Hepatocyte (in vitro differentiated cells): ENCODE measurements at places on chromosomes 13 and 19.

- no peak for DNase-seq
These were observed 106.4 kb upstream of the UBL3 start for GRCh38 chr13:29956853-29957252.

DNA sequence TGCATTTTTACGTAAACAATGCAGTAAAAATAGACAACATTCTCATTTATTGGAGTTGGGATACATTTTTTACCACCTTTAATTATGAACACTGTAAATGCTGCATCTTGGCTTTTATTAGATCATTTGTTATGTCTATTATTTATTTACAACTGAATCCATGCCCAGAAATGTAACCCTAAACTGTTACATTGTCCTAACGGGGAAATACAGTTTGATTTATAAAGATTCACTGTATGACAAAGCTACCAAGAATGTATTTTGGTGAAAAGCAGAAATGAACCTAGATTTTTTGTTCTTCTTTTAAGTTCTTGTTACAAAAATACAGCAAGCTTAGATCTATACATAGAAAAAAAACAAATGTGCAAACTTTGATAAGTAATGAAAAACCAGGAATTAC lies 1.1 kb downstream of the METTL21C start:
- no peak for DNase-seq

DNA sequence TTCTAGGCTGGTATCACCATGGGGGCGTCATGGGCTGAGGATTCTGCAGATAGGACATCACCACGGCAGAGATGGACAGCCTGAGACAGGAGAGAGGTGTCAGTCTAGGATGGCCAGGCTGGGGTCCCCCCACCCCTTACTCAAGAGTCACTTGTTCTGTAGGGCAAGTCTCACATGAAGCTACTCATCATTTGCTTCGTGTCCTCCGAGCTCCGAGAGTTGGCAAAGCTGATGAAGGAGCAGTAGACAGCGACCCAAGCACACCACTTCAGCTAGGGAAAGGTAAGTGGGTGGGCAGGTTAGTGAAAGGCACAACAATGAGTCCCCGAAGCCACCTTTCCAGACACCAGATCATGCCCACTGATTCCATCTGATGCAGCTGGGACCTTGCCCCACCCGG lies 1.7 kb downstream of the WDR83 start:
- DNase-seq, result no peak

GRCh38 chr13:67538906-67539305 lies 308.8 kb upstream of the PCDH9 start:
- no peak for DNase-seq

DNA sequence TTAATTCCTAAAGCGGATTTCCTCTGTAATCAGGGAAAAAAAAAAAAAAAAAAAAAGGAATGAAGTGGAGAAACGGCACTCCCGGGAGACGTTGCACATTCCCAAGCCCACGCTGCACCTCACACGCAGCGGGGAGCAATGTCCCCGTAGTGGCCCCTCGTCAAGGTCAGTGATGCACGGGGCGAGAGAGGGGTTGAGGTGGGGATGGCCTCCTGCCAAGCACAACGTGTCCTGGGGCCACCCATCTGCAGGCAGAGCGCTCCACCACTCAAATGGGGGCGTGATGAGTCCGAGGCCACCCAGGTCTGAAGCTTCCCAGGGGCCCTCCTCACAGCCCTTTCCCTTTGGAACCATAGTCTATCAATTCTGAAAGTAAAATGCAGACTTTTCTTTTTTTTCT lies 15.1 kb downstream of the PLK5 start:
- DNase-seq, result peak; percentile 6

GRCh38 chr19:6524311-6524710 lies 6.5 kb upstream of the TNFSF9 start:
- no peak for DNase-seq

- peak; percentile 16 for DNase-seq
These were observed 1053.7 kb upstream of the SPRY2 start for GRCh38 chr13:81394640-81395039.

- DNase-seq, result no peak
These were observed 190.5 kb upstream of the SOX21 start for GRCh38 chr13:94902722-94903407.

- DNase-seq, result no peak
These were observed 529.8 kb upstream of the NBEA start for GRCh38 chr13:34412295-34412694.

- DNase-seq, result no peak
These were observed 3.8 kb downstream of the S1PR2 start for GRCh38 chr19:10227026-10227971.

GRCh38 chr13:50932091-50932490 lies 22.5 kb downstream of the RNASEH2B start:
- no peak for DNase-seq

DNA sequence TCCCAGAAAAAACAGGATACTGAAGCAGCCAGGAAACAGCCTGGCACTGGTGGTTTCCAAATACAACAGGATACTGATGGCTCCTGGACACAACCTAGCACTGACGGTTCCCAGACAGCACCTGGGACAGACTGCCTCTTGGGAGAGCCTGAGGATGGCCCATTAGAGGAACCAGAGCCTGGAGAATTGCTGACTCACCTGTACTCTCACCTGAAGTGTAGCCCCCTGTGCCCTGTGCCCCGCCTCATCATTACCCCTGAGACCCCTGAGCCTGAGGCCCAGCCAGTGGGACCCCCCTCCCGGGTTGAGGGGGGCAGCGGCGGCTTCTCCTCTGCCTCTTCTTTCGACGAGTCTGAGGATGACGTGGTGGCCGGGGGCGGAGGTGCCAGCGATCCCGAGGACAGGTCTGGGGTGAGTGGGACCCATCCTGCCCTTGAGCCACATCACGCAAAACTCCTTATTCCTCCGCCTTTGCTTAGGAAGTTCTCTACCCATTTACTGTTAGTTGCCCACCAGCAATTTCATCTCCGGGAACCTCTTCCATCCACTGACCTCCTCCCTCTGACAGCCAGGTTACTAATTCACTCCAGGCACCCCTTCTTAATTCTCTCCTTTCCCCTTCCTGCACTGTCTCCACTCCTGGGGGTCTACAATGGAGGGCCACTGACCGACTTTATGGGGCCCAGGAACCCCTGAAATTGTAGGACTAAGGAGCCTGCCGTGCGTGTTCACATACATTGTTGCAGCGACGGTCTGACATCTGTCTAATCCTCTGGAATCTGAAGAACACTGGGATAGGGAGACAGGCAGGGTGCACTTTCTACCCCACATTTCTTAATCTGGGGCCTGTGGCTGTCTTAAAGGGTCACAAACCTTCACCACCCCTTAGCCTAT lies 1.2 kb downstream of the ITPKC start:
- DNase-seq, result peak; percentile 49

DNA sequence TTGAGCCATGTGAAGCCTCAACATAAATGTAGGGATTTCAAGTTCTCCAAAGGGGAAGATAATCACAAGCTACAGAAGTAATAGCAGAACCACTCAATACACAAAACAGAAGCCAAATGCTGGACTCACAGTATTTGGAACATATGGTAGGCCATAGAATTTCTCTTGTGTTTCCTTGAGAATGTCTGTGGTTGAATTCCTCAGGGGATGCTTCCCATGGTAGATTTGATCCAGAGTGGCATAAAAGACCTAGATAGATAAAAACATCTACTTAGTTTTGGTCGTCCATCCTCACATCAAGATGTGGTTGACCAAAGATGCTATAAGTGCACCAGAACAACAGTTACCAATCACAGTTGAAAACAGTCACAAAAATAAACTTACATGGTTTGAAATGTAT lies 83.4 kb downstream of the MIPEP start:
- no peak for DNase-seq

DNA sequence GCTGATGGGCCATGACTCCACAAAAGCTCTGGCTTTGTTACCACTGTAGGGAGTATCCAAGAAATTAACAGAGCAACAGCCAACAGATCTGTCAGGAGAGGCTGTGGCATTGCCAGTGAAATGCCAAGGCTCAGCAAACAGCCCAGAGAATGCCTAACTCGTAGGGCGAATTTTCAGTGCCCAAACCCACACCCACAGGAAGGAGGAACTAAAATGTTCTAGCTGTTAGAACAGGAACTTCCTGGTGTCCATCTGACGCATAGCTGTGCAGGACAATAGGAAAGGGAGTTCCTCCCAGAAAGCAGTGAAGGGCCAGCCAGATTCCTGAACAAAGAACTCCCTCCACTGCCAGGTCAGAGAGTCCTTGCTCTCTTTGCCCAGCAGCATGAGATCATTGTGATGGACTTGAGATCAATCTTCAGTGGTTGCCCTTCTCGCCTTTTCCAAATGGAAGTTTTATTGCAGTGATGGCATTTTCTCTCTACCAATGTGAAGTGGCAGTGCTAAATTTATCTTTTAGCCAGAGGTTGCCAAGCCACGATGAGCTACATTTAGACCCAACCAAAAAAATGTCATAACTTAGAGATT lies 224.2 kb upstream of the STARD13 start:
- no peak for DNase-seq

DNA sequence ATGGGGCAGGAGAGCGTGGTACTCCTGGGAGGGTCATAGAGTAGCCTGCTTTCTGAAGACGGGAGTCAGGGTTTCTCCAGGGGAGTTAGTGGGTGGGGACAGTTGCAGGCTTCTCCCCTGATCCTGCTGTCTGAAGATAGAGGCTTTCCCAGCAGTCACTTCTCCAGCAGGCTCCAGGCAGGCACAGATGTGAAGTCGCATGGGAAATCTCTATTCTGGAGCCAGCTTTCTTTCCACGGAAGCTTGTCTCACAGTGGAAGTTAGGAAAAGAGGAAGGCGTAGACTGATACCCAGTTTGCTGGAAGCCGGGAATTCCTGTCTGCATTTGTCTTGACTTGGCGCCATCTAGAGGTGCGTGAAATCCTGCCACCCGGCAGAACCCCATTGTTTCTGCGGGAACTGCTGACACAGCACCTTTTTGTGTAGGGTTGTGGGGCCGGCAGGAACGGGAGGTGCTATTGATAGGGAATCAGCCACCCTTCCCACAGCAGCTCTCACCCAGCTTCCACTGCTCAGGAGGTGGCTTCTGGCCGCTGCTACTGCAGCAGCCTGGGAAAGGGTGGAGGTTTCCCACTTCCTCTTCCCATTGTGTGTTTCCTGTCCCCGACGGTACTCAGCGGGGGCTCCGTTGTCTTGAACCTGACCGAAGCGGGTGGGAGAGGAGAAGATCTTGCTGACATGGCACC lies 28.5 kb upstream of the NPAS1 start:
- peak; percentile 90 for DNase-seq

DNA sequence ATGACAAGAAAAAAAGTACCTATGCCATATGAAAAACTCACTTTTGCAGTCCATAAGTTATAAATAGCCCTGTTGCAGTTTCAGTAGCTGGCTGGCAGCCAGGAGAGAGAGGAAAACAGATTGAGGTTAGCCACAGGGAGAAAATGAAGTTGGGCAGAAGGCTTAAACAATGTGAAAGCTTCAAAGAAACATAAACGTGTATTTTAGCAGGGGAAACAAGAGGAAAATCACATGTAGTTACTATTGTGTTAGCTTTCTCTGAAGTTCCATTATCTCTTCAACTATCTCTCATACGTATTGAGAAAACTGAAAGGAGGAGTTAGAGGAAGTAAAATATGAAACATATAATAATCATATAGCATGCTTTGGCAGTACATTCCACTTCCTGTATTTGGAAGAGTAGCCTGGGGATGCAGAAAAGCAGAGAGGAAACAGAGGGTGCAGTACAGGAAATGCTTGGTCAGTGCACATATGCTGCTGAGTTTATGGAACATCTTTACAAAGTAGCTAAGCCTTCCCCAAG lies 1551.1 kb downstream of the EFNB2 start:
- peak; percentile 49 for DNase-seq

- peak; percentile 32 for DNase-seq
These were observed 561 bp upstream of the GJA3 start for GRCh38 chr13:20161275-20161950.

DNA sequence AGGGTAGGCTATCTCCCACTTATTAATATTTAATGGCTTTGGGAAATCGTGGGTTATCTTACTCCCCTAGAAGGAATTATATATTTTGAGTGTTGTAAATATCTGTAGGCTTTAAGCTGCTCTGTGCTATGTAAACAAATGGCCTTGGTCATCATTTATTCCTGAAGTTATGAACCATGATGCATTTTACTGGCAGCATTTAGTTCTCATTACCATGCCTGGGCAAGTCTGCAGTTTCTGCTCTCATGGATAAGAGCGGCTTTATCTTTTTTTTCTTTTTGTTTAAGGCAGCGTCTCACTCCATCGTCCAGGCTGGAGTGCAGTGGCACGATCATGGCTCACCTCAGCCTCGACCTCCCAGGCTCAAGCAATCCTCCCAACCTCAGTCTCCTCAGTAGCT lies 156.1 kb downstream of the IRS2 start:
- no peak for DNase-seq

- no peak for DNase-seq
These were observed at the start of gene FGF14 for GRCh38 chr13:102401766-102402165. Gene FGF14, minus strand, starts transcription at chr13:102402048.

DNA sequence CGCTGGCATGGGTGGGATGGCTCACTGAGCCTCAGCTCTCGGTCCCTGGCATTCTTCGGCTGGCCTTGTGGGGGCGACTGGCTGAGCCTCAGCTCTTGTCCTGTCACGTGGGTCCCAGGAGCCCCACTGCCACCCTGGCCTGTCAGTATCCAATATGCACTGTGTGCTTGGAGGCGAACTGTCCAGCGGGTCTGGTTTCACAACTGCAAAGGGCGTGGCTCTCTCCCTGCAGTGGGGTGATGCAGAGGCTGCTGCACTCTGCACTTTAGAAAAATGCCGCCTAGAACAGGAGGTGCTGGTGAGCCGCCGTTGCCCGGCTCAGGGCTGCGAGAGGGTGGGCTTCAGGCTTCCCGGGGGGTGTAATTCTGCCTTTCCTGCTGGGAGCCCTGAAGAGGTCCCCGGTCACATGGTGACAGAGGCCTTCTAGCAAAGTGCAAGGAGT lies 17.0 kb upstream of the TMEM255B start:
- DNase-seq, result peak; percentile 79
